Fibroblast of villous mesenchyme (primary cell): ENCODE measurements at places on chromosomes 16 and 17. TPM values are rescaled to one million over a fixed set of nuclear protein-coding genes. Genes with fewer than 3 reads are reported as not detected.

The ITGB3 gene
- 79.9 and 95.0 TPM in 2 replicates for total RNA-seq

The CMTM2 gene
- total RNA-seq: not detected in 2 replicates

The TP53TG3C gene
- total RNA-seq: 0.43 TPM in 1 of 2 replicates, not detected in the other

The AATK gene
- under 0.01 and 0.32 TPM in 2 replicates for total RNA-seq

The ZNF75A gene
- total RNA-seq: 19.0 and 25.5 TPM in 2 replicates

The MYH2 gene
- total RNA-seq: under 0.01 TPM in 1 of 2 replicates, not detected in the other

The RHBDF1 gene
- 32.8 and 37.4 TPM in 2 replicates for total RNA-seq

The MT3 gene
- not detected in 2 replicates for total RNA-seq

The SBK1 gene
- under 0.01 TPM in 1 of 2 replicates, not detected in the other for total RNA-seq

The CDK3 gene
- total RNA-seq: 0.64 and 2.2 TPM in 2 replicates

The TMED6 gene
- total RNA-seq: 0.64 TPM in 1 of 2 replicates, not detected in the other

The TAX1BP3 gene
- 215 and 228 TPM in 2 replicates for total RNA-seq

The KRT32 gene
- total RNA-seq: not detected in 2 replicates

The KRT28 gene
- total RNA-seq: not detected in 2 replicates

The WDR59 gene
- 13.9 and 19.9 TPM in 2 replicates for total RNA-seq

The MYO15B gene
- 1.6 and 3.9 TPM in 2 replicates for total RNA-seq

The C17orf107 gene
- total RNA-seq: 3.5 and 3.9 TPM in 2 replicates

The TBC1D3C gene
- total RNA-seq: under 0.01 TPM in 1 of 2 replicates, not detected in the other

The NPIPB8 gene
- total RNA-seq: 0.86 TPM in 1 of 2 replicates, not detected in the other

The NECAB2 gene
- not detected in 2 replicates for total RNA-seq

The PHOSPHO1 gene
- under 0.01 and 0.32 TPM in 2 replicates for total RNA-seq

The KRTAP9-4 gene
- not detected in 2 replicates for total RNA-seq
